ENCODE measurements at places on chromosomes 11 and 22. TPM values are rescaled to one million over a fixed set of nuclear protein-coding genes. Genes with fewer than 3 reads are reported as not detected.

GRCh38 chr11:78532991-78533390 is 41.7 kb downstream of the NARS2 start:
- H3K4me1 ChIP-seq = no peaks in the 10 kb centered on the region
- no peak overlapping the region for H3K4me3 ChIP-seq
- DNase-seq = no peak
- no peak overlapping the region for H3K27ac ChIP-seq
- no peaks in the 10 kb centered on the region for H3K36me3 ChIP-seq

- DNase-seq = no peak
- H3K36me3 ChIP-seq = no peaks in the 10 kb centered on the region
- H3K4me1 ChIP-seq = no peaks in the 10 kb centered on the region
- no peak overlapping the region for H3K27ac ChIP-seq
Observed at GRCh38 chr11:70503468-70504221, 105.3 kb downstream of the CTTN start.

GRCh38 chr22:35446365-35446764 is 46.4 kb downstream of the MCM5 start:
- H3K27me3 ChIP-seq = no peaks in the 10 kb centered on the region
- peaks cover 26% of the 10 kb centered on the region for H3K4me1 ChIP-seq
- H3K36me3 ChIP-seq = no peaks in the 10 kb centered on the region
- H3K27ac ChIP-seq = peak overlapping the region; percentile 79

- no peak overlapping the region for H3K27ac ChIP-seq
- H3K27me3 ChIP-seq = peaks cover 2% of the 10 kb centered on the region
- H3K4me1 ChIP-seq = peaks cover 2% of the 10 kb centered on the region
- H3K4me3 ChIP-seq = no peak overlapping the region
- no peak for DNase-seq
- H3K36me3 ChIP-seq = no peaks in the 10 kb centered on the region
Observed at GRCh38 chr11:126494831-126495230, 139.3 kb downstream of the ST3GAL4 start.

APOBEC3A gene
- not detected for total RNA-seq

HTR3B gene
- total RNA-seq = not detected

GRCh38 chr11:62705413-62705812 is 1.8 kb downstream of the BSCL2 start:
- peaks cover 34% of the 10 kb centered on the region for H3K4me1 ChIP-seq
- no peaks in the 10 kb centered on the region for H3K27me3 ChIP-seq
- H3K4me3 ChIP-seq = peak overlapping the region; percentile 77
- H3K36me3 ChIP-seq = peaks cover 13% of the 10 kb centered on the region
- peak overlapping the region; percentile 70 for H3K27ac ChIP-seq

TRPC6 gene
- total RNA-seq = 0.07 TPM

GNG3 gene
- total RNA-seq = 0.46 TPM

DNA sequence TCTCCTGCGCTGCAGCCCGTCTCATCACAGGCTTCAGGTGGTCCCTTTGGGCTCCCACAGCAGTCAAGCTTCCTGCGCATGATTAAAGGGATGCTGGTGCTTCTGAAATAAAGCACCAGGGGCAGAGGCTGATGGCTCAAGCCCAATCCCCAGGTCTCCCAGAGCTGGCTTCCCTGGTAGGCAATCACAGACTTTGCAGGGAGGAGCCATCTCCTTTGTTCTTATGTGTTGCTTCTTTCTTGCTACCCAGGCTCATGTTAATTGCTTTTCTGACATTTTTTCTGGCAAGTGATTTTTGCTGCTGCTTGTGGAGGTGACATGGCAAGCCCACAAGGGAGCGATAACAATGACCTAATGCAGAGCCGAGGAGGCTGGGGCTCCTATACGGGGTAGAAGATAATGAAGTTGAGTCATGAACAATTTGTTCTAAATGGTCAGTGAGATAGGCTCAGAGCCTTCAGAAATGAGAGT is 25.2 kb upstream of the PLET1 start:
- no peaks in the 10 kb centered on the region for H3K36me3 ChIP-seq
- H3K27me3 ChIP-seq = peaks cover 3% of the 10 kb centered on the region
- H3K27ac ChIP-seq = no peak overlapping the region
- no peak overlapping the region for H3K4me3 ChIP-seq
- peak; percentile 72 for DNase-seq

GRCh38 chr11:114276077-114276476 is 20.1 kb upstream of the NNMT start:
- no peaks in the 10 kb centered on the region for H3K36me3 ChIP-seq
- no peak for DNase-seq
- H3K4me3 ChIP-seq = no peak overlapping the region
- H3K4me1 ChIP-seq = peaks cover 15% of the 10 kb centered on the region
- H3K27me3 ChIP-seq = peaks cover 36% of the 10 kb centered on the region
- no peak overlapping the region for H3K27ac ChIP-seq

- no peaks in the 10 kb centered on the region for H3K27me3 ChIP-seq
- no peak for DNase-seq
- H3K4me3 ChIP-seq = no peak overlapping the region
- no peaks in the 10 kb centered on the region for H3K4me1 ChIP-seq
Observed at GRCh38 chr22:48599346-48599745, 1228.3 kb downstream of the BRD1 start.

KCNJ1 gene
- total RNA-seq = 0.14 TPM

- H3K4me1 ChIP-seq = peaks cover 13% of the 10 kb centered on the region
- peaks cover 37% of the 10 kb centered on the region for H3K36me3 ChIP-seq
- no peak for DNase-seq
- no peak overlapping the region for H3K27ac ChIP-seq
Observed at GRCh38 chr11:65131417-65131776, 2.9 kb downstream of the SYVN1 start.

- peak overlapping the region; percentile 56 for H3K27ac ChIP-seq
- H3K4me1 ChIP-seq = peaks cover 19% of the 10 kb centered on the region
- no peaks in the 10 kb centered on the region for H3K36me3 ChIP-seq
- no peak overlapping the region for H3K4me3 ChIP-seq
- H3K27me3 ChIP-seq = no peaks in the 10 kb centered on the region
Observed at GRCh38 chr22:35900483-35901168, 128.0 kb downstream of the RBFOX2 start.

DNA sequence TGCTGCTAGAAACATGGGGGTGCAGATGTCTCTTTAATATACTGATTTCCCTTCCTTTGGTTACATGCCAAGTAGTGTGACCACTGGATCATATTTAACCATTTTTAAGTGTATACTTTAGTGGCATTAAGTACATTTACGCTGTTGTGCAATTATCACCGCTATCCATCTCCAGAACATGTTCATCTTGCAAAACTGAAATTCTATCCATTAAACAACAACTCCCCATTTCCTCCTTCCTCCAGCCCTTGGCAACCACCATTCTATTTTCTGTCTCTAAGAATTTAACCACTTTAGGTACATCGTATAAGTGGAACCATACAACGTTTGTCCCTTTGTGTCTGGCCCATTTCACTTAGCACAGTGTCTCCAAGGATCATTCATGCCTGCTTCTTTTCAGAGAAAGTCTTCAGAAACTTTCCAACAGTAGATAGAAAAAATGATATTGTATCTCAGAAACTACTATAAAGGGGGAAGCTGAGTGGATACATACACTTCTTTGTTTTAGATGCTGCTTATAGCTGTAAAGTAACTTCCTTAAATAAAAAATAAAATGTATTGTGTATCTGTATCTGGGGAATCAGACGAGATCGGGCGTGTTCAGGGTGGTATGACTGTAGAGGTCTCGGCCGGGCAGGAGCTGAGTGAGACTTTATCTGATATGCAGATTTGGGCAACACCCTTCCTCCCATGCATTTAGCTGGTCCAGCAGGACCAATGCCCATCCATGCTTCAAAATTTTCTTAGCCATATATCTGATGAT is 44.6 kb upstream of the ZBED5 start:
- H3K36me3 ChIP-seq = no peaks in the 10 kb centered on the region
- peaks cover 43% of the 10 kb centered on the region for H3K4me1 ChIP-seq
- H3K27ac ChIP-seq = no peak overlapping the region
- H3K27me3 ChIP-seq = no peaks in the 10 kb centered on the region
- no peak for DNase-seq

DNA sequence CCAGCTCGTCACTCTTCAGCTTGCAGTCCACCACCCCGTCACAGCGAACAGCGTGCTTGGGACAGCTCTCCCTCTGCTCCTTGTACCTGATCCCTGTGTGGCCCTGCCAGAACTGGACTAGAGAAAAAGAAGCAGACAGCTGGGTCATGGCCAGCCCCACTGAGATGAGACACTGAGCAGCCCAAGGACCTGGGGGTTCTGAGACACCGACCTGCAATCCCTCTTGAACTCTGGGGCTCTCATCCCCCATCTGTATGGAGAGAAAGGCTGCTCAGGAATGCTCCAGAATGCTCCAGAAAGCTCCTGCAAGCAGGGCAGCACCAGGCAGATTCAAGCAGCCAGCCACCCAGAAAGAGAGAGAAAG is 14.8 kb downstream of the TMPRSS13 start:
- H3K36me3 ChIP-seq = no peaks in the 10 kb centered on the region
- no peak for DNase-seq
- H3K27ac ChIP-seq = no peak overlapping the region
- H3K27me3 ChIP-seq = peaks cover 19% of the 10 kb centered on the region
